ENCODE measurements at places on chromosomes 4 and X.

GRCh38 chr4:140268186-140268841, 105.1 kb upstream of the SCOC start:
- no peak for DNase-seq

GRCh38 chr4:13084210-13084609, 399.9 kb downstream of the RAB28 start:
- no peak for DNase-seq

DNA sequence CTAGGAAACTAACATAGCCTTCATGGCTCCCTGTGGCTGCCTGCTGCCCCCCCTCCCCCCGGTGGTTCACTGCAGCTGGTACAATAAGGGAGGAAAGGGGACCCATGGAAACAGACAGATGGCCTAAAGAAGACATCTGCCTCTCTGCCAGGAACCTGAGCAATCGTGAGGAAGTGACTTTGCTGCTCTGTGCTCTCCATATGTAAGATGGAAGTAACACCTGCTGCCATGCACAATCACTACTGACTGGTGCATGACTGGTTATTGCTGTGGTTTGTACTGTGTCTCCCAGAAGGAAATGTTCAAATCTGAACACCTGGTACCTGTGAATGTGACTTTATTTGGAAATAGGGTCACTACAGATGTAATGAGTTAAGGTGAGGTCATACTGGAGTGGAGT, 43.6 kb downstream of the CD99L2 start:
- no peak for DNase-seq

DNA sequence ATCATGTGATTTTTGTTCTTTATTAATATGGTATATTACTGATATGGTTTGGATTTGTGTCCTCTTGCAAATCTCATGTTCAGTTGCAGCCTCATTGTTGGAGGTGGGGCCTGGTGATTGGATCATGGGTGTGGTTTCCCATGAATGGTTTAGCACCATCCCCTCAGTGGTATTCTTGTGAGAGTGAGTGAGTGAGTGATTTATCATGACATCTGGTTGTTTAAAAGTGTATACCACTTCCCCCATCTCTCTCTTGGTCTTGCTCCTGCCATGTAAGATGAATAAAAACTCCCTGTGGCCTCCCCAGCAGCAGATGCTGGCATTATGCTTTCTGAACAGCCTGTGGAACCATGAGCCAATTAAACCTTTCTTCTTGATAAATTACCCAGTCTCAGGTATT, 111.5 kb downstream of the TAB3 start:
- no peak for DNase-seq

DNA sequence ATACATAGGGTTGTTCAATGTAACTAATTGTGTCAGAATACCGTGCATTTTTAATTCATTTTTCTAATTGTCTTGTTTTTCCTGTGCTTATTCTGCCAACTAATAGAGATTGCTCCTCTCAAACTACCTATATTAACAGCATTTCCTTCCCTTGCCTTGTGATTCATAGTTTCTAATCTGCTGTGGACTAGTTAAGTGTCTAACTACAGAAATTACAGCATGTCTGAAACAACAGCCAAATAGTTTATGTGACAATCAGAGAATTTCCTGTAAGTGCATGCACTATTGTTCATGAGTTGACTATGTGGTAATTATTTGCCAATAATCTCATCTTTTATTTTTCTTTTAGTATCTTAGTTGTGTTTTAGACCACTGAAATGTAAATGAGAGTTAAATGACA, 4.1 kb upstream of the SEC24B start:
- no peak for DNase-seq

- DNase-seq = no peak
These were observed 242.3 kb upstream of the KCNIP4 start for GRCh38 chr4:22190855-22191254.

GRCh38 chr4:74942918-74943253, 10.0 kb downstream of the PARM1 start:
- no peak for DNase-seq

DNA sequence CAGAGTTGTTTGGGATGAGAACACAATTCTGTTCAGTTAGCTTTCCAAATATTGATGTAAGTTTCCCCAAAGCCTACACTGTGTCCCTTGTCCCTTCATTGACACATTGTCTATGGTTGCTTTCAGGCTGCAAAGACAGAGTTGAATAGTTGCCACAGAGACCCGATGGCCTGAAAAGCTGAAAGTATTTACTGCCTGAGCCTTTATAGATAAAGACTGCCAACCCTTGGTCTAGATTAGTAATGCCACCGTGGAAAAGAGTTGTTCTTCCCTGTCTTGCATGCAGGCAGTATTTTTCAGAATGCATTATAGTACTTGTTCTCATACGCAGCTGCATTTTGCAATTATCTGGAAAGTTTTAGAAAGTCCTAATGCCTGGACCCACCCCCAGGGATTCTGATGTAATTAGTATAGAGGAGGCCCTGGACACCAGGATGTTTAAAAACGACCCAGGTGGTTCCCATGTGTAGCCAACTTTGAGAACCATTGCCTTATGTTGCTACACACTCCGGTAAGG, 180.8 kb downstream of the FRMPD4 start:
- DNase-seq = no peak
